ENCODE measurements at places on chromosomes 3 and 15. TPM values are rescaled to one million over a fixed set of nuclear protein-coding genes. Genes with fewer than 3 reads are reported as not detected.

NEO1 gene
- total RNA-seq = 37.7 TPM

DPPA2 gene
- total RNA-seq = not detected

EPHA6 gene
- 0.11 TPM for total RNA-seq

DAPK2 gene
- 2.3 TPM for total RNA-seq

GP9 gene
- total RNA-seq = not detected

SLC28A2 gene
- not detected for total RNA-seq

CTXN2 gene
- 0.02 TPM for total RNA-seq

GNB5 gene
- 50.2 TPM for total RNA-seq

TRAIP gene
- total RNA-seq = 15.0 TPM

KNSTRN gene
- 46.8 TPM for total RNA-seq
